ENCODE measurements at places on chromosomes 2 and 18.

- no peak for DNase-seq
Observed at GRCh38 chr2:172863341-172863740, 127.7 kb downstream of the RAPGEF4 start.

DNA sequence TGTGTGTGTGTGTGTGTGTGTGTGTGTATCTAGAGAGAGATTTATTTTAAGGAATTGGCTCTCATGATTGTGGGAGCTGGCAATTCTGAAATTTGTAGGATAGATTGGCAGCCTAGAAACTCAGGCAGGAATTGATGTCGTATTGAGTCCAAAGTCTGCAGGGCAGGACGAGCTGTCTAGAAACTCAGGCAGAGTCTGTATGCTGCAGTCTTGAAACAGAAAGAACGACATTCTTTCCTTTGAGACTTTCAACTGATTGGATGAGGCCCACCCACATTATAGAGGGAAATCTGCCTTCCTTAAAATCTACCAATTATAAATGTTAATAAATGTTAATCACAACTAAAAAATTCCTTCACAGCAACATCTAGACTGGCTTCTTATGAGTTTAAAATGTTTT is 436.6 kb upstream of the FANCL start:
- DNase-seq, result no peak

- DNase-seq, result no peak
Observed at GRCh38 chr2:198232281-198232680, 427.9 kb downstream of the PLCL1 start.

GRCh38 chr2:191481305-191482070 is 196.4 kb upstream of the NABP1 start:
- DNase-seq, result no peak

DNA sequence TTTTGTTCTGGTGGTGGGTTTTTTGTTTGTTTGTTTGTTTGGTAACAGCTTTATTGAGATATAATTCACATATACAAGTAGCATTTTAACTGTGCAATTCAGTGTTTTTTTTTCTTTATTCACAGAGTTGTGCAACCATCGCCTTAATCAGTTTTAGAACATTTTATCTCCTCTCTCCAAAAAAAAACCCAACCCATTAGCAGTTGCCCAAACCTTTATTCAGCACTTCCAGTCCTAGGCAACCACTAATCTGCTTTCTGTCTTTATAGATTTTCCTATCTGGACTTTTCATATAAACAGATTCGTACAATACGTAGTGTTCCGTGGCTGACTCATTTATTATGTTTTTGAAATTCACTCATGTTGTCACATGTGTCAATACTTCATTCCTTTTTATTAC is 38.7 kb downstream of the CCDC138 start:
- DNase-seq, result no peak

GRCh38 chr2:8447610-8448221 is 234.1 kb upstream of the ID2 start:
- no peak for DNase-seq

DNA sequence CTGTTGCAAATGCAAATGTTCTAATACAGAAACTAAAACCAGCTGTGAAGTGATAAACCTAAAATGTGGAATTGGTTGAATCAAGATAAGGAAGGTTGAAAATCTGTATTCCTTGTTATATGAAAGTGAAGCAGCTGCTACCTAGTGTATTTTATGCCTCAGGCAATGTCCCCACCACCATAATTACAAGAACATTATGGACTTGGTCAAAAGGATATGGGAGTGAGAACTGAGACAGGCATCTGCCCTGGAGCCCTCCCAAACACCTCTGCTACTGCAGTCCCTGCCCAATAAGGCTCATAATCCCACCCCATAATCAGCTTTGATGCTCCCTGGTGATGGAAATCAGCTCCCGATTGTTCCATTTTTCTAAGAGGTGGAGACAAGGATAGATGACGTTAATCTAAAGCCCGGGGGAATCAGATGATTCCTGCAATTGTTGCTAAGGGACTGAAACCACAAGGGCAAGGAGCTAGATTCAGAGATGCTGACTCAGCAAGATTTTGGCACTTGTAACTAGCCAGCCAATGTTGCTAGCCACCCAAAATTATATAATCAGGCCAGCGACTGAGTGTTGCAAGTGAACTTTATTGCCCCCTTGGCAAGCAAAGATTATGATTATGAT is 69.5 kb downstream of the EVA1A start:
- no peak for DNase-seq

DNA sequence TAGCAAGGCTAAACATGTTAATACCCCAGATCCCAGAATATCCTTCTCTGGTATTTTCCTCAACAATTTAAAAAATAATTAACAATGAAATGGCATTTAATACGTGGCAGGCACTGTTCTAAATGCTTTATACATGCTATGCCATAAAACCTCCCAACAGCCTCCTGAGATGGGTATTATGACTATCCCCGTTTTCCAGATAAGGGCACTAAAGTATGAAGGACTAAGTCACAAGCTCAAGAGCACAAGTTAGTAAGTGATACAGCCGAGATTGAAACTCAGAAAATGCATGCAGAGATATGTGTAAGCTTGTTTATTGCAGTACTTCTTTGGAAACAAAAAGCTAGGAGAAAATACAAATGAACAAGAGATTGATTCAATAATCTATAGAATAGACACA is 8.0 kb downstream of the ABCB11 start:
- no peak for DNase-seq

- no peak for DNase-seq
Observed at GRCh38 chr2:112187805-112188596, 49.8 kb downstream of the FBLN7 start.

DNA sequence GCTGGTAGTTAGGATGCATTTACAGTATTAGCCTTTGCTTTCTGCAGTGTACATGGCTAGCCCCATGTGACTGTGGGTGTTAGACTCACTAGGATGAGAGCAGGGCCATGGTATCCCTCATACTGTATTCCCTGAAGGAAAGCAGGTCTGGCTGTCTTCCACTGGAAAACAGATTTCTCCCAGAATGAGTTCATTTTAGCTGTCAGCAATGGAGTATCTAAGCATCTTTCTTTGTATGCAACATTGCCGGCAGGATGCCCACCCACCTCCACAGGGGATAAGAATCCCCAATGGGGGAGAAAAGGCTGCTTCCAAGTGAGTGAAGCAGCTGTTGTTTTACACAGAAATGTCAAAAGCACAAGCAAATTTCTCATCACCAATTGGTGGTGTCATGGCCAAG is 142.7 kb upstream of the KLHL14 start:
- no peak for DNase-seq

DNA sequence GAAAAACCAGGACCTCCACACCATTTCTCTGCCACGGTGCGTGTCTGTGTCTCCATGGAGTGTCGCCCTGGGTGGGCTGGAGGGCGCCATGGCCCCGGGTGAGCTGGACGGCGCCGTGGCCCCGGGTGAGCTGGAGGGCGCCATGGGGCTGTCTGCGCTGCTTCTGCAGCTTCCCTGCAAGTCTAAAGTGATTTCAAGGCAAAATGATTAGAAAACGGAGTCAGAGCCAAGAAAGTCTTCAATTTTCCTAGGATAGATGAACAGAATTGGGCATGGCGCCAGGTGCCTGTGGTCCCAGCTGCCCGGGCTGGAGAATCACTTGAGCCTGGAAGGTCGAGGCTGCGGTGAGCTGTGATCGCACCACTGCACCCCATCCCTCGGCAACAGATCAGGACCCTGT is 27.7 kb upstream of the NFATC1 start:
- DNase-seq, result peak; percentile 29

GRCh38 chr2:72325592-72326422 is 178.1 kb upstream of the CYP26B1 start:
- DNase-seq, result peak; percentile 6

DNA sequence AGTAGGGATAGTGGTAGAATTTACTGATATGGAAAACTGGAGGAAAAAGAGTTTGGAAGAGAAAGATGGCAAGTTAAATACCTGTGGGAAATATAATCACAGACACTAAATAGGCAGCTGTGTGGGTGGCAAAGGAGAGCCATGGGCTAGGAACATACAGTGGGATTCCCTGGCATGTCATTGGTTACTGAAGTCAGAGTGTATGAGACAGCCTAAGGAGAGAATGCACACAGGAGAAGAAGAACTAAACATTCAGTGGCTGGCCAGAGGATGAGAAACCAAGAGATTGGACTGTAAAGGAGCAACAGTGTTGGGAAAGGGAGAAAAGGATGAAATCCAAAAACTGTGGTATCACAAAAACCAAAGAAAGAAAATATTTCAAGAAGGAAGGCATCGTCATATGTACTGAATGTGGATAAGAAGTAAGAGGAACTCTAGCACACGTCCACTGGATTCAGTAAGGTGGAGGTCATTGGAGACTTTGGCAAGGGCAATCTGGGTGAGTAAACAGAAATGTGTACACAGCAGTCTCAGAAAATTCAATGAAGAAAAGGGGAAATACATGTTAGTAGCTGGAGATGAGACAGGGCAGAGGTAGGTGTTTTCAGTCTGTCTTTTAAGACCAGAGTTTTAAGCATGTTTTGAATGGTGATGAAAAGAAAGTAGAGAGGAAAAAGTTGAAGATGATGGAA is 83.3 kb downstream of the SPIRE1 start:
- DNase-seq, result no peak

GRCh38 chr18:35051641-35052377 is 10.6 kb downstream of the MAPRE2 start:
- no peak for DNase-seq

DNA sequence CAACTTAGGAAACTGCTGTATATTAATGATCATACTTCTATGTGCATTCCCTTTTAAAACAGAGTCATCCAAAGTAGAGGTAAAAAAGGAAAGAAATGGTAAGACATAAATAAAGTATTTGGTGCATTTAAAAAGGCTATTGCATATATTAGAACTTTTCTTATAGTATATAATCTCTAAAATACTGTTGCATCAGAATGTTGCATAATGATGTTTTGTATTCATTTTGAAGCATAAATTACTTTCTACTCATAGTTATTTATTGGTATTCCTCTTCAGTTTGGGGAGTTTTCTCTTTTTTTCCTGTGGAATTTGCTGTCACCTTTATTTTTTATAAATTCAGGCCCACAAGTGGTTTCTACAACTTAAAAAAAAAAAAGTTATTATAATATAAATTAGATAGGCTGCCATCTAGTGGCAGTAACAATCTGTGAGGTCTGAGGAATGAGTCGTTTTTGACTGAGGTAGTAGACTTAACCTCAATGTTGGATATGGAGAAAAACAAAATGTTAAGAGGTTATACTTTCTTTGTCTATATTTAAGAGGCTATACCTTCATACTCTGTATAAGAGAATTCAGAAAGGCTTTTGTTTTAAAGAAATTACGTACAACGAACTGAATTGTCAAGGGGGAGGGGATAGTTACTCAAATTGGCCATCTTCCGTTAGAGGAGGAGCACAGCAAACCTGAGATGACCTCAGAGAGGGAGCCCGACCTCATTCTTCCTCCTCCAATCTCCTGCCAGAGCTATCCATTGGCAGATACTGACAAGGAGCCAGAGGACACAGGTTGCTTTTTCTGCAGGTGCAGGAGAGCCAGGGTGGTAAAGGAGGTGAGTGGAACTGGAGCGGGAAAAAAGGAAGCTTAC is 23.8 kb downstream of the ANKAR start:
- DNase-seq, result peak; percentile 35

DNA sequence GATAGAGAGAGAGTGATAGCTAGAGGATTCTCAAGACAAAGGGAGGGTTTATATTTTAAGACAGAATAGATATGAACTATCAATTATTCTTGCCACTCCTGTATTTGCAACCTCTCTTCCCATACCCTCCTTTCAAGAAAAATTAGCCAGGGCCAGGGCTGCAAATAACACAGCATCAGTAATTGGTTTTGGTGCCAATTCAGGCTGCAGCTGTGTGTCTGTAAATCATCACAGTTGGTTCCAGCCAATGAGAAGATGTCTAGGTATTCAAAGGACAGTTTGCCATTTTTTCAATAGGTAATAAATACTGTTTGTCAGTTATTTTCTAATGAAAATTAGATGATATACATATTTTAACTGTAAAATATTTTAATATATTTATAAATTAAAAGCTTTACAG is 73.5 kb downstream of the WDPCP start:
- DNase-seq, result no peak

DNA sequence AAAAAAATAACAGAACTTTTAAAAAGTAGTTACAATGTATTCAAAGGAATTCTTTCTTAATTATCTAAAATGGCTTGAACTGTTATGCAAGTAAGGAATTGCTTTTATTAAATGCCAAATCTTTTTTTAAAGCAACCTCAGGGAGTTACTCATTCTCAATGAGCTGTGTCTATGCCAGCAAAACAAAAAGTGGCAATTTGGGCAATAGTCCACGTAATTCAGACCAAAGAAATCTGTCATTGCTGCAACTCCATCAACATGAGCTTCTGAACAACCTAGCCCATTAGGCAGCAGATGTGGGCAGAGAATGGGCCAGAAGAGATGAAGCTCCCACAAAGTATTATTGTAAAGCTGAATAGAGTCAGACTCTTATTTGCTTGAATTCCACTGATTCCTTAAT is 118.4 kb downstream of the ALK start:
- DNase-seq, result no peak

DNA sequence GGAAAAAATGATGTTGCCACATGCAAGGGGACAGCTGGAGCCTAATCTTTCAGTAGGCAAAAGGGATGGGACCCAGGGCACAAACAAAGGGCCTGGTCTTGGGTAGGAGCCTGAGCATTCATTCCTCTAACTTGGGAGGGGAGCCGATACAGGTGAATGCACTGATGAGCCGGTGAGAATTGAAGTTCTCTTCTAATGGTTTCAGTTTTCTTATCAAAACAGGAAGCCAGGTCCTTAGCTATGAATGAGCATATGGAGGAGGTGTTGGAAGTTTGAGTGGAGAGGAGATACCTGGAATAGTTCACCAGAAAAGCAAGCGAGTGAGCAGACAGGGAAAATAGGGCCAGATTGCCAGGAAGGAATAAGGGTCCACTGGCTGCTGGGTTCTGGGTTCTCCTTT is 10.1 kb downstream of the DPP4 start:
- no peak for DNase-seq

DNA sequence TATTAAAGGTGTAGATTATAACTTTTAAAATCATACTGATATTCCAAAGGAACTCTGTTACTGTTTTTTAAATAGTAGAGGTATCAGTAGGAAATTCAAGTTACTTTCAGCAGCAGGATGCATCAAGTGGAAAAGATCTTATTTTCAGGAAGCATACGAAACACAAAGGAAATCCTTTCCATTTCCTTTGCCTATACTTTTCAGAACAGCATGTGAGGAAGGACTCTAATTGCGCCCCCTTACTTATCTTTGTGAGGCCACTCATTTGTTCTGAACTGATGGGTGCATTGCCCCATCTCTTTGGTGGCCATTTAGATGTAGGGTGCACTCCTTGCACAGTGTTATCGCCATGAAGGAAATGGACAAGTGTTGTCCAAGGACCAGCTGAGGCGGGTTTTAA is 145.3 kb downstream of the BABAM2 start:
- DNase-seq, result no peak

GRCh38 chr2:172821370-172822338 is 86.0 kb downstream of the RAPGEF4 start:
- DNase-seq, result peak; percentile 16

All from BE2C (cell line).